ENCODE measurements at places on chromosomes 11 and 22.

DNA sequence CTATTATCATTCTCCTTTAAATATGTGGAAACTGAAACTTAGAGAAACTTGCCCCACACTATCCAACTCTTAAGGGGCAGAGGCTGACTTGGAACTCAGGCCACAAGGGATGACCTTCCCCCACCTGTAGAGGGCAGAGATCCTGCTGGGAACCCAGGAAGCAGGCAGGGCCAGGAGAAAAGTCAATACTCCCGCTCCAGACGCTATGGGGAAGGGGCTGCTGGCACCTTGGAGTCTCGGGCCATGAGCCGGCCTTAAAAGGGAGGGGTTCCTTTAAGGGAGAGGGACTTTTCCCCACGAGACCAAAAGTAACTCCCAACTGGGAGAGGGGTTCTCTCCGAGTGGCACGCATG lies 620 bp upstream of the ANO5 start:
- no peak for DNase-seq

DNA sequence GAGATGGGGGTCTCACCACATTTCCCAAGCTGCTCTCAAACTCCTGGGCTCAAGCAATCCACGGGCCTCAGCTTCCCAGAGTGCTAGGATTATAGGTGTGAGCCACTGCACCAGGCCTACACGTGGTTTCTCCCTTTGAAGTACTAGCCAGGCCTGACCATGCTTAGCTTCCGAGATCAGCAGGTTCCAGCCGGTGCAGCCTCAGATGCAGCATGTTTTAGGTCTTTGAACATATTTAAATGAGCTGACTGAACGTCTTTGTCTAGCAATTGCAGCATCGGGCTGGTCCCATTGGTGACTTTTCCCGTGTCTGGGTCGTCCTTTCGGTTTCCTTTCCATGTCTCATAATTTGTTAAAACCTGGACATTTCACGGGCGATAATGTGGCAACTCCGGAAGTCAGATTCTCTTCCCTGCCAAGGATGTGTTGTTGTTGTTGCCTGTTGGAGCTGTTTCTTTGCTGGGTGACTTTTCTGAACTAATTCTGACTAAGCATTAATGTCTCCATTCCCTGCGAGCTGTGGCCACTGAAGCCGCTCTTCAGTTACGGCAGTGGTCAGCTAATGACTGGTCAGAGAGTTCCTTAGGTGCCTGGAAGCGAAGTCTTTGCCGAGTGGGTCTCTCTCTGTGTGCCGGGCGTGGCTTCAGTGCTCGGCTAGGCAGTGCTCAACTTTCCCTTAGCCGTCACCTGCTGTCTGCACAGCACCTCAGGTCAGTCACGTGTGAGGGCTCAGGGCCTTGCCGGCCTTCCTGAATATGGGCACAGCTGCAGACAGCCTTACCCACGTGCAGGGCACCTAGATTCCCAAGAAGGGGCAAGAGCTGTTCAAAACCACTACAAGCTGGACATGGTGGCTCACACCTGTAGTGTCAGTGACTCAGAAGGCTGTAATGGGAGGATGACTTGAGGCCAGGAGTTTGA lies 3.8 kb upstream of the CYP2D6 start:
- DNase-seq = no peak

GRCh38 chr11:61682906-61683675 lies 2.9 kb downstream of the DAGLA start:
- DNase-seq = no peak

DNA sequence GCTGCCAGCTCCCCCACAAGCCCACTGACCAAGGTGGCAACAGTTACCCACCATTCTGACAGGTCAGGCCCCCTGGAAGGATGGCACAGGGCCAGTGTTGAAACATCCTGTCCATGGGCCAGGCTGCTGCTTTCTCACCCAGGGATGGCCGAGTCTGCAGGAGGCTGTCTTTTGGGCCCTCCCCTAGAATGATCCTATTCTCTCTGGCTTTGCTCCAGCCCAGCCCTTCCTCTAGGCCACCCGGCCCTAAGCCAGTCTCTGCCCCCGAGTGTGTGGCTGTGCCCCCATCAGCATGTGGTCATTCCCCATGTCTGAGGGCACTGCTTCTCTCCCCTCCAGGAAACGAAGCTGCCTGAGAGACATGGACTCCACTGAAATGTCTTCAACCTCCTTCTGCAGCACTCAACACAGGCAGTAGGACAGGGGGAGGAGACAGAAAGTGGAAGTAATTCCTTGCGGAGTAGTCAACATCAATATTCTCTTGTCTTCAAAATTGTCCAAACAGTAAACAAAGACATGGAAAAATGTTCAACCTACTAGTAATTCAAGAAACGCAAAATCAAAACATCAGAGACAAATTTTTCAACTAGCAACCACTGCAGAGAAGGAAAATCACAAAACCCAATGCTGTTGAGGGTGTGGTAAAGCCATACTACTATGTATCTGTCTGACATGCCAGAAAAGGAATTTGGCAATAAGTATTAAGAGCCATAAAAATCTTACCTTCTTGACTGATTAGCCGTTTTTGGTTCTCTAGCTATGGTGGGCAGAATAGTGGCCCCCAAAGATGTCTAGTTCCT lies 5.1 kb upstream of the SCARF2 start:
- no peak for DNase-seq

- peak; percentile 75 for DNase-seq
Observed at GRCh38 chr11:76207642-76208401, 1.5 kb upstream of the WNT11 start.

DNA sequence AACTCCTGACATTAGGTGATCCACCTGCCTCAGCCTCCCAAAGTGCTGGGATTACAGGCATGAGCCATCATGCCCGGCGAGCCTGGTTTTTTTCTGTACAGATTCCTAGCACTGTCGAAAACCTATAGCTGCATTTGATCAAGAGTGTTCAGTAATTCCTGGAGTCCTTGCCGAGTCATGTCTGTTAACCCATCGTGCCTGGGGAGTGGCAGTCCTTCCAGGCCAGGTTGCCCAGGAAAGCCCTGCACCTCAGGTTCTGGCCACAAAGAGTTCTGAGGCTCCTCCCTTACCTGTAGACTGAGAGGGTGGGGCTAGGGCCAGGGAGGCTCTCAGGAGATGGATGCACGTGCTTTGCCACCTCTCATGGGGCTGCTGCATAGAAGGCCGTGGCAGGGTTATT lies 17.0 kb downstream of the YDJC start:
- DNase-seq = no peak

DNA sequence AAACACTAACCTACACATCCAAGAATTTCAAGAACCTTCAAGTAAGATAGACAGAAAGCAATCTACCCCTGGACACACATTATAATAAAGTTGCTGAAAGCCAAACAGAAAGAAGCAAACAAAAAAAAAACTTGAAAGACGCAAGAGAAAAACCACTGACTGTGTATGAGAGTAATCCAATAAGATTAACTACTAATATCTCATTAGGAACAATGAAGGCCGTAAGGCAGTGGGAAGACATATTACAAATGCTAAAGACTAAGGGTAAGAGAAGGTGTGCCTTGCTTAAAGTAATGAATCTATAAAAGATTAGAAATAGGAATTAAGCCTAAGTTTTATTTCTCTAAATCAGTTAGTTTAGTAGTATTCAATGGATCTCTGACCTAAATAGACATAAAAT lies 1109.1 kb downstream of the JRKL start:
- DNase-seq = no peak

GRCh38 chr11:35752115-35752514 lies 89.5 kb downstream of the TRIM44 start:
- no peak for DNase-seq

- DNase-seq = no peak
Observed at GRCh38 chr11:10670099-10670498, 23.5 kb downstream of the IRAG1 start.

DNA sequence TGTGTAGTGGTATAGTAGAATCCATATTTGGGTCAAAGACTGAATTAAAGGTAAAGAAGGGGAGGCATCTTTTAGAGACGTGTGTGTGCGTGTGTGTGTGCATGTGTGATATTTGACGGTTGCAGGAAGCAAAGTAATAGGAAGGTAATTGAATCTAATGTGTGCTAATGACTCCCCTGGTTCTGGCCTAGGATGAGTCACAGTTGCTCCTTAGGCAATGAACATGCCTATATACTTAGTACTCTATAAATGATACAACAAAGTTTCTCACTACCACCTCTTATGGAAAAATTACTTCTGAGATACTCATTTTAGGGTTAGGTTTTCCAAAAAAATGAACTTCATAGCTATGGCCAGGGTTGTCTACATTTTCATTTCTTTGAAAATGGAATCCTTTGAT lies 409.6 kb downstream of the GUCY1A2 start:
- no peak for DNase-seq

GRCh38 chr11:114308689-114309089 lies 12.5 kb downstream of the NNMT start:
- DNase-seq = no peak
